ENCODE measurements at places on chromosomes 12 and 14.
A peak's percentile ranks its signal among the peaks of the same experiment; 100 is the strongest.

- no peak for ATAC-seq
These were observed 7.5 kb upstream of the NPFF start for GRCh38 chr12:53514628-53515290.

DNA sequence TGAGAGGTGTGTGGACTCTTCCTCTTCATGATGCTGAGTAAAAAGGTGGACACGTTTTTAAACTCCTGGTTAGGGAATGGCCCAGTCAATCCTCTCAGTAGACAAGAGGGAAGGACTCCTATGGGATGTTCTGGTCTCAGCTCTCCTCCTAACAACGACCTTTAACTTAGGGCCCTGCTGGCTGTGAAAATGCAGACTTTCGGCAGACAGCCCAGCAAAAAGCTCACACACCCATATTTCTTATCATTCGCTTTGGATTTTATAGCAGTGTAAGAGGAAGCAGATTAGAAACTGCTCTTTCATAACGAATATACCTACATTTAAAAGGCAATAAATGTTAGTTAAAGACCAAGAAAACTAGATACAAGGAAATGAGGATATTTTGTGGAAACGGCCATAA is 18.0 kb upstream of the YARS2 start:
- no peak for ATAC-seq

DNA sequence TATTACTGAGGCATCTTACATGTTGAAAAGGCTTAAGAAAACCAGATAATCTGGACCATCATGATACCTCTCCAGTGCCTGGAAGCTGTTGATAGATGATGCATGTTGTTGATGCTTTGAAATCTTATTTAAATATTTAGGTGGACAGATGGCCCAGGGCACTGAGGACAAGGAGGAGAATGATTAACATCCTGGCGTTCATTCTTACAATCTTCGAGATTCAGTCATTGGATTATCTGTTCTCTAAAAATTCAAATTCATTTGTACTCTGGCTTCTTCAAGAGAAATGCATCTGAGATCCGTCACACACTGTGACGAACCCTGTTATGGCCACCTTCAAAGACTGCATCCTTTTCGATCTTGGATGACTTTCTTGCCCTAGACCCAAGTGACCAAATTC is 121.3 kb upstream of the IGF1 start:
- no peak for ATAC-seq

- ATAC-seq: no peak
These were observed 5.9 kb downstream of the LRRC9 start for GRCh38 chr14:59925797-59926196.

GRCh38 chr12:95577820-95578219 is 26.5 kb upstream of the USP44 start:
- no peak for ATAC-seq

DNA sequence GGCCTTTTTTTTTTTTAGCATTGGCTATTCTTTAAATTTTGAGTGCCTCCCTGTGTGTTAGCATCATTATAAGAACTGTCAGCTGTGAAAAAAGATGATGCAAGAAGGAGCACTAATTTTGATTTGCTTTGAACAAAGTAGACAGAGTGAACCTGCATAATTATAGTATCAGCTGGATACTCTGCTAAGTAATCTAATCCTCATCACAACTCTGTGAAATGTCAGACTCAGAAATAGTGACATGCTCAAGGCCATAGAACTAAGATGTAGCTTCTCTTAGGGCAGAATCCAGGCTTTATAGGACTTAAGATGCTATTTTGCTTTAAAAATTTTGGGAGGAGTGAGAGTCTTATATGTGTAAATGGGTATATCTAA is 31.9 kb downstream of the FBXO34 start:
- ATAC-seq: peak; percentile 27

DNA sequence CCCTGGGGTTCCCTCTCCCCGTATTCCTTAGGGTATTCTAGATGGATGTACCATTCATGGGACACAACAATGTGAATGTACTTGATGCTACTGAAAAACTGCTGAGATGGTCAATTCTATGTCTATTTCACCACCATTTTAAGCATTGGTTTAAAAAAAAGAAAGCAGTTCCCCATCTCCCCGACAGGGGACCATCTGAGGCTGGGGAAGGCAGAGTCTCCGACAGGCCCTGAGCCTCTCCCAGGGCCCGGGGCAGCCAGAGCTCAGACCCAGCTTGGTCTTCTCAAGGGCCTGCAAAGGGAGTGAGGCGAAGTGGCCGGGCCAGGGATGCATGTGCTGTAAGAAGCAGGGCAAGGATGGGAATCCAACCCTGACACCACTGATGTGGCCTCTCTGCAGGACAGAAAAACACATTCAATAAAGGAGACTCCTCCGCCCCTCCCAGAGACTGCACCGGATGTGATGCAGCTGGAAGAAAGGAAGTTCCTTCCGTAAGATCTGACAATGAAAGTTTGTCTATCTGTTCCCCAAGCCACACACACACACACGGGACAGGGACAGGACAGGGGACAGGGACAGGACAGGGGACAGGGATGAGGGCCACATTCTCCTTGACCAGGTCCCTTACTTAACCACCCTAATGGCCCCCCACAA is 234.1 kb downstream of the BCL11B start:
- ATAC-seq: no peak

- no peak for ATAC-seq
These were observed 2.0 kb upstream of the ZNF385A start for GRCh38 chr12:54386403-54387113.

- no peak for ATAC-seq
These were observed 148.3 kb downstream of the PTCSC3 start for GRCh38 chr14:36028218-36028617.

DNA sequence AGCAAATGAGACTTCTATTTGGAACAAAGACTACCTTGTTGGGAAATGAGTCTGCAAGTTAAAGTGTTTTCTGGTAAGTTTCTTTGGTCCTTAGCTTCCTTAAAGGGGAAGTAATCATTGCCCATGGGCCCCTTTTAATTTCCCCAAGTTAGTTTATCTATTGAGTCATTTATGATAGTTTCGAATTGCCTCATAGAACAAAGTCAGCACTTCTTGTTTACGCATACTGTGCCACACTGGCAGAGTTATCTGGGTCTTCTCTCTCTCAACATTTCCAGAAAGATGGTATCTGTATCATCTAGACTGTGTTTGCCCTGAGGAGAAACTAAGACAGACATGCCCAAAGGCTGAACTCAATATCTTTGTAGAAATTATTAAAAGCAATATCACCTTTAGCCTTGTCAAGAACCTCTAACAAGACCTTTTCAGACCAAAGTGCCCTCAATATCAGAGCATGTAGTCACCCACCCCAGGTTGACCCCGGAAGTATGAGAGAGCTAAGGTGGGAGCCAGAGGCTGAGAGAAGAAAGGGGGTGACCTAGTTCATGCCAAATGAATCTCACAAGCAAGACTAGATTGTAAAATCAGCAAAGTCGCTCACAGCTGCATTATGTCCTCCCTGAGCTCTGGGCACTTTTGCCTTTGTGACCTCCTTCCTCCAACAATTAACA is 40.0 kb downstream of the GPR65 start:
- no peak for ATAC-seq

DNA sequence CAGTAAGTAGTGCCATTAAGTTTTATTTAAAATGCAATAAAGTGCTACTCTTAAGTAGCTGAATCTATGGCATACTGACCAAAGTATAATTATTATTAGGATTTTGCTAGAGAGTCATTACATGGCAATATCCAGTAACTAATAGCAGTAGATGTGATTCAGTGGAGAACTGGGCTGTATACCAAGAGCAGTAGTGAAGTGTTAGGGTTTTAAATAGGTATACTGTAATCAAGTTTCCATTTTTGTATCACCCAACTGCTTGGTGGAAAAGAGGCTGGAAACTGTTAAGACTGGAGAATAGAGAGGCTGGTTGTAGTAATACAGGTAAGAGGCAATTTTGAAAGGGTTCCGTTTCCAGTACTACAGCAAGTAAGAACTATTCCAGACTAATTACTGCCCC is 13.3 kb upstream of the LLPH start:
- ATAC-seq: no peak

GRCh38 chr14:68365228-68365627 is 427.6 kb downstream of the ZFP36L1 start:
- peak; percentile 46 for ATAC-seq

- no peak for ATAC-seq
These were observed 6.1 kb upstream of the SRSF5 start for GRCh38 chr14:69760810-69761209.

DNA sequence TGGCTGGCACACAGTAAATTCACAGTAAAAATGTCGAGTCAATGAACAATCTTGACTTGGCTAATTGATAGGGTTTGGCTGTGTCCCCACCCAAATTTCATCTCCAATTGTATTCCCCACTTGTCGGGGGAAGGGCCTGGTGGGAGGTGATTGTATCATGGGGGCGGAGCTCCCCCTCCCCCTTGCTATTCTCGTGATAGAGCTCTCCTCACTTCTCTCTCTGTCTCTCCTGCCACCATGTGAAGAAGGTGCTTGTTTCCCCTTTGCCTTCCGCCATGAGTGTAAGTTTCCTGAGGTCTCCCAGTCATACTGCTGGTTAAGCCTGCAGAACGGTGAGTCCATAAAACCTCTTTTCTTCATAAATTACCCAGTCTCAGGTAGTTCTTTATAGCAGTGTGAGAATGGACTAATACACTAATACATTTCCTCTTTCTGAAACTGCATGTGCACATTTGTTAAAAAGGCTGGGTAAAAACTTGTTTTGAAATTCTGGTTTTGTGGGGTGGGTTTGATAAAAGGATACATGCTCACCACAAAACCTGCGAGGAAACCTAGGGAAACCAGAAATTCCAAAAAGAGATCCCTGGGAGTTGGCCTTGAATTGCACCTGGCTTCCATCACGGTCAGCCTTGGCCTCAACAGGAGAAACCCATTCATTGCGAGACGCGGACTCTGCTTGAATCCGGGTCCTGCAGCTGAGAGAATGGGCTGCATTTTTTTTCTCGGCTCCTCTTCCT is 16.2 kb upstream of the MYL2 start:
- ATAC-seq: peak; percentile 13

- ATAC-seq: no peak
These were observed 200.9 kb upstream of the DAAM1 start for GRCh38 chr14:58987591-58987990.

GRCh38 chr14:59827401-59827800 is 43.2 kb downstream of the RTN1 start:
- ATAC-seq: no peak

DNA sequence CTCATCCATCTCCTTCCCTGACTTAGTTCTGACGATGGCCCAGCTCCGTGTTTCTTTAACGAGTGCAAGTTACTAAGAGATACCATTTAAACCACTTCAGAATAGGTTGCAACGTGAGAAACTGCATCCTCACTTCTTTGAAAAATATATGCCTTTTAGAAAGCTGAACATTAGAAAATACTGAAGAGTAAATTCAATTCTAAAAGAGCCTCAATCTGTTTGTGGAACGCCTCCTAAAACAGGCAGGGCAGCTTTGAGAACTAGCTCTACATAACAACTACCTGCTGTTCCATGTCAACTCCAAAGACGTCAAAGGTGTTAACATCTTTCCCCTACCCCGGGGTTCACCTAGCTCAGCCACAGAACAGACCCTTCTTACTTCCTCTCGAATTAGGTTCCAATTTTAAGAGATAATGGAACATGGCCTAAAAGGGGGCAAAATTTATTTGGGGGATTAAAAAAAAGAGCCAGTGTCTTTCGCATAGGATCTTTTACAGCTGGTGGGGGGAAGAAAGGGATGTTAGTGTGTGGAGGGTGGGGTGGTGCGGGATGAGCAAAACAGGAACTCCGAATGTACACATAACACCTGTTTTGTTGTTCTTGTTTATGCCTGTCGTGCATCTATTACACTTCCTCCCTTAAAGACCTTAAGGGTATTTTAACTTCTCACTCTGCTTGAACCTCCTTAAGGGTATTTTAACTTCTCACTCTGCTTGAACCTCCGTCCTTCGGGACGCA is 3.3 kb downstream of the BHLHE41 start:
- no peak for ATAC-seq

DNA sequence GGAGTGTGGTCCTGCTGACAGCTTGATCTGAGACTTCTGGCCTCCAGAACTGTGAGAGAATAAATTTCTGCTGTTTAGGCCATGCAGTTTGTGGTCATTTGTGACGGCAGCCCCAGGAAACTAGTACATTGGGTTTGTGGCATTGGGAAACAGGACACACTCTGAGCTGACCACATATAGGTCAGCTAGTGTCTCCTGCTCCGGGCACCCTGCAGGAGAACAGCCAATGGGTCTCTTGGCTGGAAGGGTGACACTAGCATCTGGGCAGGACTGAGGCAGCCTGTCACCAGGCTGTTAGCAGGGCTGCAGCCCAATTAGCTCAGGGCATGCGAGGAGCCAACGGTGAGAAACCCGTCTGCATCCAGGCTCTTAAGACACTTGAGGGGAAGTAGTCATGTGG is 83.2 kb downstream of the PITPNM2 start:
- no peak for ATAC-seq

- ATAC-seq: peak; percentile 50
These were observed 305.2 kb upstream of the PDE3A start for GRCh38 chr12:20063116-20063515.

GRCh38 chr14:104883681-104884361 is 18.8 kb downstream of the CEP170B start:
- no peak for ATAC-seq

DNA sequence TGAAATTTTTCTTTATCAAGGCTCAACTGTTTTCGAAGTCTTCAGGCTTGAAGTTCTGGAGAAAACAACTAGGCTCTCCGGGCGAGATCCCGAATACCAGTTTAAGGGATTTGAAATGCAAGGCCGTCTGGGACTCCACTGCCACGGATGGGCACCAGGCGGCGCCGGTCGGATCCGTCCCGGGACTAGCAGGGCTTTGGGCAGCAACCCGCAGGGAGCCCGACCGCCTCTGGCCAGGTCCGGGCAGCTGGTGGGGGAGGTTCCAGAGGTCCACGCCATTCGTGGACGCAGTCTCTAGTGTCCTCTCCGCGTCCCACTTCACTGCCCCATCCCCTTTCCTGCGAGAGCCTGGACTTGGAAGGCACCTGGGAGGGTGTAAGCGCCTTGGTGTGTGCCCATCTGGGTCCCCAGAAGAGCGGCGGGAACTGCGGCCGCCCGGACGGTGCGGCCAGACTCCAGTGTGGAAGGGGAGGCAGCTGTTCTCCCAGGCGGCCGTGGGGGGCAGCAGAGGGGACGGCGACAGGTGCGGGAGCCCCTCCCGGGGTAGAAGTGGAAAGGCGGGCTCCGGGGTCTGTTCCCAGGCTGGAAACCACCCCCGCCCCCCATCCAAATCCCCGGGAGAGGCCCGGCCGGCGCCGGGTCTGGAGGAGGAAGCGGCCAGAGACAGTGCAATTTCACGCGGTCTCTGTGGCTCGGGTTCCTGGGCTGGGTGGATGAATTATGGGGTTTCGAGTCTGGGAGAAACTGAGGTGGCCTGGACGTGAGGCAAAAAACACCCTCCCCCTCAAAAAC is 838 bp upstream of the ERBB3 start:
- ATAC-seq: peak; percentile 94

DNA sequence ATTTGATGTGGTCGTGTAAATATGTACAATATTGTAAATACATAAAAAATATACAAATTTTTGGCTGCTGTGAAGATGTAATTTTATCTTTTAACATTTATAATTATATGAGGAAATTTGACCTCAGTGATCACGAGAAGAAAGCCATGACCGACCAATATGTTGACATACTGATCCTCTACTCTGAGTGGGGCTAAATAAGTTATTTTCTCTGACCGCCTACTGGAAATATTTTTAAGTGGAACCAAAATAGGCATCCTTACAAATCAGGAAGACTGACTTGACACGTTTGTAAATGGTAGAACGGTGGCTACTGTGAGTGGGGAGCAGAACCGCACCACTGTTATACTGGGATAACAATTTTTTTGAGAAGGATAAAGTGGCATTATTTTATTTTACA is 49.6 kb downstream of the TBK1 start:
- ATAC-seq: no peak
